ENCODE measurements at places on chromosomes 3 and 15.

DNA sequence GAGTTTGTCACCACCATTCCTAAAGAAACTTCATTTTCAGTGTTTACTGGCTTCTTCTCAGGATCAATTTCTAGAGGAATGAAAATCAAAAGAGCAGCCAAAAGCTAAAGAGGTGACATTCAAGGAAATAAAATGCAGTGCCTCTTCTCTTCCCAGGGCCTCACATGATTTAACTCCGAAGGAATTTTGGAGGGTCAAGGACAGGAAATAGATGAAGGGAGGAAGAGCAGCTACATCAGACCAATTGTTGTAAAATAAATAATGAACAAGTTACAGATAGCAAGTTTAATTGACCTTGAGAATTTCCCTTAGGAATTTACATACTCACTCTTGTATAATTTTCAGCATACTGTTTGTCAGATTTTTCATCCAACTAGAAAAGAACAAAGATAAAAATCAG lies 78.1 kb downstream of the LRRFIP2 start:
- DNase-seq = no peak

DNA sequence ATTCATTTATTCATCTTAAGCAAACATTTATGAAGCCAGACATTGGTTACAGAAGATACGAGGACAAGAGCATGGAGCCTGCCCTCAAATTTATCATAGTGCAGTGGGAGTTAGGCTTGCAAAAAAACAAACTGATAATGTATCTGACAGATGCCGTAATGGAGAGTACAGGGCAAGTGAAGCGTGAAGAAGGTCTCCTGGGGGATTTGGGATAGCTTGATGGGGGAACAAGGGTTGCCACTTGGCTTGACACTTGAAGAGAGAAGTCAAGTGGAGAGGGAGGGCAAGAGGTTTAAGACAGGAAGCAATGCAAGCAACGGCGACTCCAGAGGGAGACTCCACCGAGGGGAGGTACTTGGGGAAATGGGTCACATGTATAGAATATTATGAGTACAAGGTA lies 129.3 kb downstream of the SSR3 start:
- no peak for DNase-seq

- DNase-seq = no peak
These were observed 122.2 kb upstream of the CHRM5 start for GRCh38 chr15:33846142-33846541.

- DNase-seq = peak; percentile 53
These were observed at the start of gene DZIP1L for GRCh38 chr3:138114988-138115971. Gene DZIP1L (minus strand): TSS chr3:138115608. CDS start chr3:138103971, 11,637 bp downstream.

DNA sequence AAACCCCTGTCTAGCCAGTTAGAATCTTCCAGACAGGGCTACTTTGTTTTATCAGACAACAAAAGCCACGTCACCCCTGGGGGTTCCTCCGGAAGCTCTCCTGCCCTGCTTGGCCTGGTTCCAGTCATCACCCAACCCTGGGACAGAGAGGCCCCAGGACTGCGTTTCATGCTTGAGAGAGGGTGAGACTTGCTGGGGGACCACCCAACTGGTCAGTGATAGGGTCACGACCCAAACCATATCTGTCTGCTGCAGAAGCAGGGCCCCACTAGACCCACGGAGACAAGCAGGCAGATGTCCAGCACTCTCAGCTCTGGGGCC lies 1.2 kb downstream of the NT5DC2 start:
- peak; percentile 64 for DNase-seq

DNA sequence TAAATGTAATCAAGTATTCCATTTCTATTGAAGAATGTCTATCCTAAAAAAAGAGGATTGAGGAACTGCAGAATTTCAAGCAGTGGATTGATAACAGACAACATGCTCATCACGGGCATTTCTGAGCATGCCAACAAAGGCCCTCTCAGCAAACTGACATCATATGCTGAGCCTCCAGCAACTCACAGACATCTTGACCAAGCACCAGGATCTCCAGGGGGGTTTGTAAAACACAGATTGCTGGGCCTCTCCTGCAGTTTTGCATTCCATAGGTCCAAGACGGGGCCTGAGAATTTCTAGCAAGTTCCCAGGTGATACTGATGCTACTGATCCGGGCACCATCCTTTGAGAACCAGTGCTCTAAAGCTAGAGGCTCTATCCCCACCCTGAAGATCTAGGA lies 85.0 kb downstream of the FOXP1 start:
- DNase-seq = no peak

GRCh38 chr15:39181056-39181747 lies 399.7 kb upstream of the THBS1 start:
- no peak for DNase-seq

- DNase-seq = no peak
These were observed 6.4 kb upstream of the REC114 start for GRCh38 chr15:73436613-73437012.

- DNase-seq = no peak
These were observed 58.3 kb upstream of the TRAK1 start for GRCh38 chr3:42032693-42033349.

DNA sequence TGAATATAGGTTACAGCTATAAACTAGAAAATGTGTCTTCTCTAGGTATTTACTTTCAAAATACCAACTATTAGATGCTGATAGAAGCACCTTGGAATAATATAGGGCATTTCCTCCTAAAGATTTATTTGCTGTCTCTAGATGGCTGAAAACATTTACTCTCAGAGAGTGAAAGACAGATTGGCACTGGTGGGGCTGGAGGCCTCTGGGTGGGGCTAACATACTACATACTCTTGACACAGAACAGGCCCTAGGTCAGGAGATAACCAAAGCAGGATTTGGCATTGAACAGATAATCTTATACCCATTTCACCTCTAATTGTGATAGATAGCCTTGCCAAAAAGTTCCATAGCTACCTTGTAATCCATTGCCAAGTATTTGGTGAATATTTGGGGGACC lies 253.3 kb upstream of the TBC1D5 start:
- DNase-seq = no peak

- DNase-seq = no peak
These were observed 128.2 kb upstream of the MEF2A start for GRCh38 chr15:99437315-99438223.

DNA sequence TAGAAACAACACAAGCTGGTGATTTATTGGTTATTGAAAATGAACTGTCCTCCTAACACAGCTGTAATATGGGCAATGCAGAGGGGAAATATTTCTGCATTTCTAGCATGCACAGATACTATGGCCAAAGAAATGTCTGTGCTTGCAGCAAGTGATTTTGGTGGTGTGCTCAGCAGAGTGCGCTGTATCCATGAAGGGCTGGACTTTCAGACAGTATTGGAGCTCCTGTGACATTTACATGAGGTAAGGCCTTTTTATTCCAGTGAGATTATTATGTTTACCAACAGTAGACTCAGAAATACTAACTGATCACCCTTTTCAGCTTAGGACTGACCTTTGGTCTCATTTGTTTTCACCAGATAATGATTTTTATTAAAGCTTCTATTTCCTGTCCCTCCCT lies 1302.6 kb upstream of the EPHA6 start:
- DNase-seq = no peak

DNA sequence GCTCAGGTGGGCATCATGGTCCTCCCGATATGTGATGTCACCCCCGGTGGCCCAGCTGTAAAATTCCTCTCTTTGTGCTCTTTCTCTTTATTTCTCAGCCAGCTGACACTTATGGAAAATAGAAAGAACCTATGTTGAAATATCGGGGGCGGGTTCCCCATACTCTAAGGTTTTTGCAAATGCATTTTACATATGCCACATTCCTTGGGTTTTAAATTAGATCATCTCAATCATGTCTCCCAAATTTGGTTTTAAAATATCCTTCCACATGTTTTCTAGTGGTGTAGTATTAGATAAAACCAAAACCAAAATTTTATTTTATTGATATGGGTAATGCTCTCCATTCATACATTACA lies 4.4 kb upstream of the TMEM62 start:
- no peak for DNase-seq

- no peak for DNase-seq
These were observed 11.3 kb downstream of the CAND2 start for GRCh38 chr3:12807601-12808359.

- no peak for DNase-seq
These were observed 146.5 kb downstream of the LRRK1 start for GRCh38 chr15:101065570-101066221.

DNA sequence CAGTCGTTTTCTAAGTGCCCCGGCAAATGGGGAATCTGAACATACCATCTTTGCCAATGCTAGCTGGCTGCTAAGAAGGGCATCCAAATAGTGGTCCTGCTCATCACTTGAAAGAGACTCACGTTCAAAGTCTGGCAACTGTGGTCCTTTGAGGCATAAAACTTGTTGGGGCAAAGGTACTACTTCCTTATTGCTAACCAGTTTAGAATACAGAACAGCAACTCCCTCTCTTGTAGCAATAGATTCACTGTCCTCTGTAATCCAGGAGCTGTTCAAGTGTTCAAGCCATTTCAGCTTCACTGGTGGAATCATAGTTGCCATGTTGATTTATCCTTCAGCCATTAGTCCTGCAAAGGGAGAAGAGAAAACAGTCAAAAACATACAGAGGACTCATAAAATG lies 58.4 kb downstream of the HERC1 start:
- no peak for DNase-seq

- DNase-seq = no peak
These were observed 130.9 kb downstream of the ASB7 start for GRCh38 chr15:100733101-100733842.

GRCh38 chr15:51244423-51244869 lies 94.0 kb downstream of the CYP19A1 start:
- DNase-seq = no peak

Measured in GM19239 (cell line).